ENCODE measurements at places on chromosomes 2 and 18. TPM values are rescaled to one million over a fixed set of nuclear protein-coding genes. Genes with fewer than 3 reads are reported as not detected.

DNA sequence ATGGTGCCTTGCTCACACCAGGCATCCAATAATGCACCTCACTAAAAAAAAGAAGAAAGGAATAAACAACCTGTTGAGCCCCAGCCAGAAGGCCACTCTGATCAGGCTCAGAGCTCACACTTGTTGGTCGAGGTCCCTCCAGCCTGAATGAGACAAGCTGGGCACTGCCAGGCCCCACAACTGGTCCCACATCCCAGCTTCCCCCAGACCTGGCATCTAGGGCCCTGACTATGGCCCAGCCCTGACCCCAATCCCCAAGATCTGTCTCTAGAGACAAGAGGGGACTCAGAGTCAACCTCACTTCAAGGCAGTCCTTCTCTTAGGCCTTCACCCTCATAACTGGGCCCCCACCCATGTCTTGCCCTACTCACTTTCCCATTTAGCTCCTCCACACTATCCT lies 22.4 kb downstream of the TEX51 start:
- no peak for DNase-seq

GRCh38 chr2:143903172-143903856 lies 616.6 kb downstream of the ZEB2 start:
- DNase-seq = no peak

DNA sequence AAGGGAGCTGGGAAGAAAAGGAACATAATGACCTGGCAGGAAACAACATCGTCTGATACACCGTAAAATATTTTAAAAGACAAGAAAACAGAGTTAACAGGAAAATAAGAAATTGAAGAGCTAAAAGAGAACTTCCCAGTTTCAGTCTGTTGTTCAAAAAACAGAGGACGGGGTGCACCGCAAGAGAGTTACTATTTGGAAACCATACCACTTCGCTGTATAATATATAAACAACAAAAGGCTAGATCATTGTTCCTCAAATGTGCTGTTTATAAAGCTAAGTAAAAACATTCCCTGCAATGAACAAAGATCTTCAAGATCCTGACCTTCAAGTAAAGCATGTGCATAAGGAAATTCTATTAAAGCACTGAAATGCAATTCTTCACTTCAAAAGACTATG lies 2.1 kb downstream of the PPP3R1 start:
- DNase-seq = no peak

DNA sequence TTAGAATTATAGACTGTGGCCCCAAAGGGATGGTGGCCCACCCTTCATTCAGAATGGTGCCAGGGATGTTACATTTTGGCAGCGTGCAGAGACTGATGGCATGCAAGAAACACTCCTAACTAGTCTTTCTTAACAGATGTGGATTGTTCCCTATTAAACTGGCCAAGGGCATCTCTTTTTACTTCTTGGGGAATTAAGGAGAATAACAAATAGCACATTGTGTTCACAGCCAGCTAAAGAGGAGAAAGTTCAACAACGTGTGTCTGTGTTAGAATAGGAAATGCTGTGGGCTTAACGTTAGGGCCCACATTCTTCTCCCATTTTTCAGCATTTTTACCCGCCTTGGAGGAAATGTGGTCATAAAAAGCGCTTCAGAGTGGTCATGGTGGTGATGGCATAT lies 404.8 kb downstream of the CDH2 start:
- DNase-seq = no peak

DNA sequence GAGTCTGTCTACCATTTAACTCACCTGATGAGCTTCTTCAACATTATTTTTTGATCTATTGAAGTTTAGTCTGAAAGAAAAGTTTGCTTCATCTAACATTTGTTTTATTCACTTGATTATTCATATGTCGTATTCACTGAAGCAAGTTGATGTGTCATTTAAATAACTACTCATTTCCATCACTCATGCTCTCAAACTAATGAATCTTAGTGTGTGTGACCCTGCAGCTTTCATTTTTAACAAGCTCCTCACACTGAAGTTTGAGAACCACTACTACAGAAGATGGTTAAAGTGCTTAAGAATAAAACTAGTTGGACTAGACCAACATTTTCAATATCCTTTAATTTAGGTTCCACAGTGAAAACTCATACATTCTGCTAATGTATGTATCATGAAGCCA lies 1.8 kb upstream of the ABI2 start:
- no peak for DNase-seq

DNA sequence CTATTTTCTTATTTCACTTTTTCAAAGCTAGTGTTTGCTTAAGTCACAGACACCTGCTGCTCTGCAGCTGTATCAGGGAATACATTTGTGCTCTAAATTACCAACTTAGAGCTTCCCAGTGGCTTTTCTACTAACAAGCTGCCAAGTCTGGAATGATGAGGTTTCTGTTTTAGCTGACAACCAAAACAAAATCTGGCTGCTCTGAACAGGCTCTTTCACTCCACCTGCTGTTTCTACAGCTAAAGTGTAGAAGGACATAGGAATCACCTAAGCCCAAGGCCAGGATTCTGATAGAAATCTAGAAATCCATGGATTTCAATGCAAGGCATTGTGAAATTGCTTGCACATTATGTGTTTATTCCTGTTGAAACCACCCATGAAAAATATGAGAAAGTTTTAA lies 201.2 kb downstream of the SUCLG1 start:
- no peak for DNase-seq

DNA sequence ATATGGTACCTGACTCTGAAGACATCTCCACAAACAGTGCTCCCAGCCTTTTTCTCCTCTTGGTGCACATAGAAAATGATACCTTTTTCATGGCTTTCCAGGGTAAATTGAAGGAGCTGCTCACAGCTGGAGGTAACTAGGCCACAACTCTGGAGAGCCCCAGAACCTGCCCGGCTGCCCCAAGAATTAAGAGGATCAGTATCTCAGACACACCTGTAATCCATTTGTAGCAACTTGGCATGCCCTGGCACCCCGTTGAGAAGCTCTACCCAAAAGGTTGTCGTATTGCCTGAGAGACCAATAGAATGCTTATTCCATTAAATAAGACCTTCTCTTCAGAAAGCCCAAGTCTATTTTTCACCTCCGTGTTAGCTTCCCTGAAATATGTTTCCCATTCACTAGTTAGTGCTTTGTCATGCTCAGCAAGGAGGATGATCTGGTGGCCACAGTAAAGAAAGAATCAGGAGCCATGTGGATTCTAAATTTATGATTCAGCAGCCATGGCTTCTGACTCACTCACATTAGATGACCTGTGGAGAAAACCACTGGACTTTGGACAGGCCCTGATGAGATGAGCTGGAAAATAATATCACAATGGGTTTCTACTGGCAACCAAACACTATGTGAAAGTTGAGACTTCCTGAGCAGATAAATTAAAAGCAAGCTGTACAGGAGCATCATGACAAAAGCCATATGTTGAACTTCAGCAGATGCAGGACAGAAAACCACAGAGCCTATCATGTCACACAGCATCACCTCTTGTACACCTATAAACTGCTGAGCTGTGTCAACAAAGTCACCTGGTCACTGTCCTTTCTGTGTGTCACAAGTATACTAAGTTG lies 253.3 kb upstream of the OSR1 start:
- no peak for DNase-seq

DNA sequence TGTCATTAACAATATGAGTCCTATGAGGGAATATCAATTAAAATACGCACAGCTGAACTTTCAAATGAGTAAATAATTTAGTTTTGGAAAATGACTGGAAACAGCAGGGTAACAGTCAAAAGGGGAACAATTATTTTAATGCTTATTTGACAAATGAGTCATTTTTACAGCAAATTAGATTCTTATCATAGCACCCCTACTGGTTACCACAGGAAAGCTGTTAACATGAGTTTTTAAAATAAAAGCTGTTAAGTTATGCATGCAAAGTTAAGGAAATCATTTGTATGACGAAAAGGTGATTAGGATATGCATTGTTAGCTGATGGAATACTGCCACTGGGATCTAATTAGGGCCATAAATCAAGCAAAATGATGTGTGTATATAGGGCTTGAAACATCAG lies 435.1 kb upstream of the MEIS1 start:
- no peak for DNase-seq

- no peak for DNase-seq
Measured at GRCh38 chr18:63439334-63439733, 17.1 kb upstream of the VPS4B start.

DNA sequence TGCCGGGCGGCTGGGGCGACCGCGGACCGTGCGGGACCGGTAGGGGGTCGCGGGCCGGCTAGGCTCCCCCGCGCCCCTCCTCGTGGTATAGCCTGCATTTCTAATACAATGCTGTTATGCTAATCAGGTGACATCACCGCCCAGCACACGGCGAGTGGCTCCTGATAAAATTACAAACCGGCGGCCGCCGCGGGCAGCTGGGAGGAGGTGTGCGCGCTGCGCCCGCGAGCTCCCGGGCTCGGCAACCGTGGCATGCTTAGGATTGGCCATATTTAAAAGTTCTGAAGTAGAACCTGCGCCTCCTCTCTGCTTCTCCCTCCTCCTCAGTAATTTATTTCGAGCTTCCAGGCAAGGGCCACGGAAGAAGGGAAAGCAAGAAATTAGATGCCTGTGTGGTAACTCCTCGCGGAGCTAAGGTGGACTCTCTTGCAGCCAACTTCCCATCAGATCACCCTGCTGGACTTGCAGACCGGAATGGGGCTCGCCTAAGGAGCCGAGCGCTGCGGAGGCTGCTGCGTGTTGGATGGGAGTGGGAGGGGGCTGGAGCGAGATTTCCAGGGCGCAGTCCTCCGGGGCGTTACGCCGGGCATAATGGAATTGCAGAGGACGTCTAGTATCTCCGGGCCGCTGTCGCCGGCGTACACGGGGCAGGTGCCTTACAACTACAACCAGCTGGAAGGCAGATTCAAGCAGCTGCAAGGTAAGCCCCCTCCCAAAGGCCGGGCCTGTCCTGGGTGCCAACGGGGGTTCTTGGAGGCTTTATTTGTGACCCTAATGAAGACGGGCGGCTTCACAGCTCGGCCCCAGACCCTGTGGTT lies 102.3 kb downstream of the SPTBN1 start:
- peak; percentile 89 for DNase-seq

DNA sequence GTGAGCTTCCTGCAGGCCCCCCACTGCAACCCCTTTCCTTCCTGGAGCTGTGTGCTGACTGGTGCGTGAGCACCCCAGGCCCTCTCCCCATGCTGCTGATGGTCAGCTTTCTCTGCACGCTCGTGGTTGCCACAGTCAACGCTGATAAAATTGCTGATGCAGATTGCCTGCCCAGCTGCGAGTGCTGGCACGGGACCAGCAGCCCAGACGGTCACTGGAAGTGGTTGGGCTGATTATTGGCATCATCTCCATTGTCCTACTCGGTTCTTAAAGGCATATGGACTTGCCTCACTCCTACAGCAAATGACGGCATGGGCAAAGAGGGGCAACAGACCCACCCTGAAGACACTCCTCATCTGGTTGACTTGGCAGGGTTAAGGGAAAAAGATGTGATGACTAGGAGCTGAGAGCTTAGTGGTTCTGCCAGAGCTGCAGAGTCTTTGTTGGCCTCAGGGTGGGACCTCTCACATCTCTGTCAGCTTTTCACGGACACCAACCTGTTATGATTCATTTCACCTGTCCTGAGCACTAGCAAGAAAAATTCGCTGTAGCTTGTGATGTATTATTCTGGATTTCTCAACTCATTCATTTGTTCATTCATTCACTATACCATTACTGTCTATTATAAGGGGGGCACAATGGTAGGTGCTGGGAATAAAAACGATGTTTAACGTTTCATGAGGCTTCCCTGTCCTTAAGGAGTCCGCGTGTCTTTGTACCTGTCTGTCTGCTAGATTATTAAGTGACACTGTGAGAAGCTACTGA lies 38.4 kb downstream of the PAX8 start:
- peak; percentile 97 for DNase-seq

DNA sequence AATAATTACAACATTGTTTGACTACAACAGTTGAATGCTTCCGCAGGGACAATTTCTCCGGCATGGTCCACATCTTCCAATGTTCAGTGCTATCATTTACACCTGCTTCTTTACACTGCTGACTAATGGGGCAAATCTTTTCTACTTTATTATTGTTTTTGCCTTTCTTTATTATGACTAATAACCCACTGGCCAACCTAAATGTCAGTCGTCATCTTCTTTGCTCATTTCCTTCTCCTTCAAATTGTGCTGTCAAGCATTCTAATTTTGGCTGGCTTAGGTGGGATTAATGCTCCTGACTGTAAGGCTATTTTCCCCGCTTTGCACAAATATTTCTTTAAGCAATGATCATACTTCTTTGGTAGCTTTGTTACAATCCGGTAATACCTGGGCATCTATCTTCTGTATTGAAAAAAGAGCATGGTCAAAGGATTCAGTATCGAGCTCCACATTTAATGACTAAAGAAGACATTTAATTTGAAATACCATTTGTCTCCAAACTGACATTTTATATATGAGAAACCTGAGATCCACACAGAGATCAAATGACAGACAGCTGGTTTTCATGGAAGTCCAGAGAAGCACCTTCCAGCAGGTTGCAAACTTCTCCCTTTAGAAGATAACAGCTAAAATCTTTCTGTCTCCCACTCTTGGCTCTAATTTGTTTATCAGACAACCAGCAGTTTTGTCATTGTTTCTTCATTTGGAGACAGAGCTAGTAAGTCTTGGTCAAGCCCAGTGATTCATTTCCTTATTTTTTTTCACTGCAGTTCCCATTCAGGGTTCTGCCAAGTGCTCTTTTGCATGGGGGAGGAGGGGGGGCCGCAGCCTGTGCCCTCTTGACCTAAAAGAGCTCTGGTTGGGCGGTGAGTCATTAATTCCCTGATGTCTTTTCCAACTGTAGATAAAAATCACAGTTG lies 132.9 kb downstream of the SOCS6 start:
- peak; percentile 94 for DNase-seq

DNA sequence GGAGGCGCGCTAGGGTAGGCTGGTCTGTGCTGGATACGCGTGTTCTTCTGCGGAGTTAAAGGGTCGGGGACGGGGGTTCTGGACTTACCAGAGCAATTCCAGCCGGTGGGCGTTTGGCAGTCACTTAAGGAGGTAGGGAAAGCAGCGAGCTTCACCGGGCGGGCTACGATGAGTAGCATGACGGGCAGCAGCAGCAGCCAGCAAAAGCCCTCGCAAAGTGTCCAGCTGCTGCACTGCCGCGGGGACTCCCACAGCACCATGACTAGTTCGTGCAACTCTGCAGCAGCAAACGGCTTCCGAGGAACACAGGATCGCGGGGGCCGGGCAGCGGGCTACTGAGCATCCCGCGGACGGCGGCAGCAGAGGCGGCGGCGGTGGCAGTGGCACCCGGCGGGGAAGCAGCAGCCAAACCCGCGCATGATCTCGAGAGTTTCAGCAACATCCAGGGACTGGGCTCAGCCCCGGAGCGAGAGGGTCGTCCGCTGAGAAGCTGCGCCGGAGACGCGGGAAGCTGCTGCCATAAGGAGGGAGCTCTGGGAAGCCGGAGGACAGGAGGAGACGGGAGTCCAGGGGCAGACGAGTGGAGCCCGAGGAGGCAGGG lies 368 bp downstream of the TMEFF2 start:
- peak; percentile 79 for DNase-seq

- DNase-seq = no peak
Measured at GRCh38 chr18:6078877-6079276, 183.6 kb upstream of the TMEM200C start.

The SIGLEC15 gene
- total RNA-seq = 0.46 TPM

The HMSD gene
- not detected for total RNA-seq

The WDR75 gene
- 27.3 TPM for total RNA-seq

The SYT4 gene
- not detected for total RNA-seq

The ADCY3 gene
- 99.5 TPM for total RNA-seq

The PLGLB2 gene
- total RNA-seq = not detected

The KCNE4 gene
- 23.0 TPM for total RNA-seq
